ENCODE measurements at places on chromosomes 12 and 14. TPM values are rescaled to one million over a fixed set of nuclear protein-coding genes. Genes with fewer than 3 reads are reported as not detected.

DNA sequence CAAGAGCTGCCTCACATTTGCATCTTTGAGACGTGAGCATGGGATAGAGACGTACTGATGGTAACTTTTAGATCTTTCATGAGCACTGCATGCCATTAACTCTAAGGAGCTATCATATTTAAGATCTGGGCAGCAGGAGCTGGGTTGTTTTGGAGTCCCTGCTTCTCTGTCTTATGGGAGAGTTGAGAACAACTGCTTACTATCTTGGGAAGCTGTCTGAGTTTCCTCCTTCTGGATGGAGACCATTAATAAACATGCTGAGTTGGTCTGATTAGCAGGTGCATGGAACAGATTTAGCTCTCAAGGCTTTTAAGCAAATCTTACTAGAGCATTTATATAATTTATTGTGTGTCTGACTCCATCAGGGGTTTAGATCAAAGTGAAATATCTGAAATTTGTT lies 119.3 kb upstream of the CCDC198 start:
- no peak for DNase-seq

Gene B4GALNT1
- 5.8 TPM for total RNA-seq

GRCh38 chr12:26346736-26347135 lies 151.4 kb downstream of the SSPN start:
- no peak for DNase-seq

Gene TMCC3
- 3.0 TPM for total RNA-seq

GRCh38 chr14:61847861-61848260 lies 85.6 kb downstream of the SNAPC1 start:
- DNase-seq = no peak

- DNase-seq = no peak
These were observed 471.2 kb upstream of the ATXN7L3B start for GRCh38 chr12:74066476-74066875.

GRCh38 chr14:97100306-97100705 lies 303.1 kb downstream of the VRK1 start:
- no peak for DNase-seq
